Stimulated activated CD4-positive, alpha-beta T cell treated with anti-CD3 and anti-CD28 coated beads, Interleukin-12 subunit alpha, Interleukin-12 subunit beta, amount 100 ng/mL, for 24 hours (primary cell): ENCODE measurements at places on chromosomes 6 and 20.

GRCh38 chr6:6918216-6918983, 189.4 kb upstream of the RREB1 start:
- DNase-seq = peak; percentile 76

DNA sequence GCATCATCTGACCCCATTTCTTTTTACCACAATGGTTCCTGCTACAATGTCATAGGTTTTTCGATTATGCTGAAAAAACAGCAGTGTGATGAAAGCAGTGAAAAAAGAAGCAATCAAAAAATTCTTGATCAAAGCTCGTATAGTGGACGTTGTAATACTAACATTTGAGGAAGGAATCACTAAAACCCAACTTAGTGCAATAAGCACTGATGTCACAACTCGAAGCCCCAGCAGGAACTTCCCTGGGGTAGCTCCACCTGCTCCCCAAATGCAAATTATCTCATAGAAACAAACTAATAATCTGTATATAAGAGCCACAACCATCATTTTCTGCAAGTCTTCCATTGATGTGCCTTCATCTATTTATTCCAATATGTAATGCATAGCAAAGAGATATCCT, 285.6 kb upstream of the SGK1 start:
- DNase-seq = no peak

- DNase-seq = peak; percentile 81
Observed at GRCh38 chr20:58236612-58237317, 8.3 kb upstream of the ANKRD60 start.

DNA sequence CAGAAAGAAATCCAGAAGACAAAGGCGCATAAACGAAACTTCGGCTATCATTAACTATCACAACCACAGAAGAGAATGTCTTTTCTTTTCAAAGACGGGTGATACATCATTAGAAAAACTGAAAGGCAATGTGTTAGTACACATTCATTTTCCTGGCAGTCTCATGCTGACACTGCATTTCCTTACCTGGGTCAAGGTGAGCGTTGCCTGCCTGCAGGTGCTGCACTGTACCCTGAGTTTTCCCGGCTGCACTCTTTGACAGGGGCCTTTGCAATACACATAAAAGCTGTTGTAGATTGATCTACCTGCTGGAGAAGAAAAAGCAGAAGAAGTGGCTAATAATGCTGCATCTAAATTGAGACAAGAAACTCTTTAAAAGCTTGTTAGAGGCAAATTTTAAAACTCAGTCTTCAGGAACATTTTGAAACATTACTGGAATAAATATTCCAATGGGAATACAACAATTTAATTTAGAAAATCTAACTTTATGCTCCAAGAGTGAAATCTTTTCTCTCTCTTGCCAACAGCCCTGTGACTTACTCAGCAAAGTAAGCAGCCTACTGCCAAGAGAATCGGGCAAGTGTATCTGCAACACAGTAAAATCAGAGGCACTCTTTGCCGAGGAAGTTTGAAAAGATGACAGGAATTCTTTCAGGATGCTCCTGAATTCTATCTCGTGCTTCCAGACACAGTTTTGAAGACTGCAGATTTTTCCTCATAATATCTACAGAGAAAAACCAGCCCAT, 526.4 kb downstream of the PRKN start:
- no peak for DNase-seq

- DNase-seq = no peak
Observed at GRCh38 chr6:307065-307814, 15.0 kb downstream of the DUSP22 start.

GRCh38 chr20:55424968-55425367, 580.4 kb downstream of the CBLN4 start:
- no peak for DNase-seq

DNA sequence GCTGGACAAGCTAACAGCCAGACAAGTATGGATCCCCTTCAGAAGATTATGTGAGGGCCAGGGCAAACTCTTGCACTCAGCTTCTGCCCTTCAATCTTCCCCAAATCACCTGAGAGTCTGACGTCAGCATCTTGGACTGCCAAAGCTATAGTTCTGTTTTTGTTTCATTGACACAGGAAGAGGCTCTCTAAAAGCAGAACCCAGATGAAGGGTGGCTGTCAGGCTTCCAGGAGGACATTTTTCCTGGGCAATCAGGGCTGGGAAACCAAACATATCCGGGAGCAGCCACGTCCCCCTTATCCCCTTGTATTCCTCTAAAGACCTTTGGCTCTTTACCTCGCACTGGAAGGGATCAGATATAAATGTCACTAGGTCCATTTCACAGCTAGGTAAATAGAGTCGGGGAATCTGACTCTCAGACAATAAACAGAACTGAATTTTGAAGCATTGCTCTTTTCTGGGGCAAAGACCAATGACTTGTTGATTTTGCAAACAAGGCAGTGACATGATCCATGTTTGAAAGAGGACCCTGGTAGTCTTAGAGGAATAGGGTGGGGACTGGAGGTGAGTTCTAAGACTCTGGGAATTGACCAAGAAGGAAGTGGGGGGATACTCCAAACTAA, 13.3 kb downstream of the MAFB start:
- no peak for DNase-seq

- DNase-seq = no peak
Observed at GRCh38 chr20:56222945-56223344, 25.6 kb upstream of the MC3R start.

DNA sequence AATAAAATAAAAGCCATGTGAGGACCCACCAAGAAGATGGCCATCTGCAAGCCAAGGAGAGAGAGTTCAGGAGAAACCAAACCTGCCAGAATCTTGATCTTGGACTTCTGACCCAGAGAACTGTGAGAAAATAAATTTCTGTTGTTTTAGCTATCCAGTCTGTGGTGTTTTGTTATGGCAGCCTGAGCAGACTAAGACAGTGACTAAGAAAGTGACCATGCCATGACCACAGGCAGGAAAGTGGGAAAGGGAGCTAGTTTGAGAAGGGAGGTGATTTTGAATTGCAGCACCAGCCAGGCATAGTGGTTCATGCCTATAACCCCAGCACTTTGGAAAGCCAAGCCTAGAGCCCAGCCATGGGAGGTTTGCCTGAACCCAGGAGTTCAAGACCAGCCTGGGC, 21.9 kb upstream of the C6orf62 start:
- DNase-seq = no peak

- no peak for DNase-seq
Observed at GRCh38 chr20:60804918-60805630, 447.0 kb upstream of the CDH4 start.

- DNase-seq = no peak
Observed at GRCh38 chr6:121418346-121418745, 17.1 kb upstream of the GJA1 start.

GRCh38 chr6:105372849-105373182, 30.1 kb downstream of the PREP start:
- no peak for DNase-seq

DNA sequence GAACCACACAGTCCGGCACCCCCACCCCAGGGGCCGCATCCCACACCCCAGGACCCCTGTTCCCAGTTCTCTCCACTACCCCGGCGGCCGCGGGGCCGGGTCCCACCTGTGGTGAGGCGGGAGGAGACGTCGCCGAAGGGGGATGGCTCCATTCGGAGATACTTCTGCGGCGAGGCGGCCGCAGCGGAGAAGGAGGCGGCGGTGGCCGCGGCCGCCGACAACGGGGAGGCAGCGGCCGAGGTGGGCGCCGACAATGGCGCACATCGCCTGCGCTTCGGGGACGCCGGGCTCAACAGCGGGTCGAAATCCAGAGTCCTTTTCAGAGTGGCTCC, 723 bp downstream of the AKIRIN2 start:
- peak; percentile 14 for DNase-seq
